ENCODE measurements at places on chromosomes 2 and 18.

DNA sequence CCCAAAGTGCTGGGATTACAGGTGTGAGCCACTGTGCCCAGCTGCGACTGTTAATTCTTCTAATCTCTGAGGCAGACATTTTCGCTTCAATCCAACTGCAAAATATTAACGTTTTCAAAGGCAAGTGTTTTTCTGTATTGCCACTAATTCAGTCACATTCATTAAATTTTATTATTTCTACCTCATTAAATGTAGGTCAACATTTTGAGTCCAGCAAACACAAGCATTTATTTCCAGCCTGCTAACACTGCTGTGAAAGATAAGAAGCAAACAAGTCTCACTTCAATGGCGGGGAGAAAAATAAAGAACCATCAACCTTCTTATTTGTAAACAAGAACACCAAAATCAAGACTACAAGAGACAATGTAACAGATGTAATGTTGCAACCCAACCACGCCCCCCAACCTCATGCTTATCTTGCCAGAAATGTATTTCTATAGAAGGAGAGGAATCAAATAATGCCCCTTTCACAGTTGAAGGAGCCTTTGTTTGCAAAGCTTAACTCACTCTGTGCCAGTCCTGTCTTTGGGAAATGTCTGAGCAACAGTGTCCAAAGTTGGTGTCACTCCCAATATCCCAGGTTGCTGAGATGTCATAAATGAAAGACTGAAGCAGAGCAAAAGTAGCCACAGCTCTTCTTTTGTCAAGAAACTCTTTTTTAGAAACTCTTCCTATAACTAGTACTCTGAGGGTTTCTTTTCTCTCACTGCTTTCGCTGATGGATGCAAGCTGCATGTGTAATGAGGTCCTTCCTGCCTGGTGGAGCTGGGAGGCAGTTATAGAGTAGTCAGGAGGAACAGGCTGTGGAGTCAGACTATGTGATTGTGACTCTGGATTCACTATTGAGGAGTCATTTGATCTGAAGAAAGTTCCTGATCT, 8.6 kb downstream of the DOCK10 start:
- DNase-seq, result no peak

GRCh38 chr18:44701227-44701626, 20.5 kb downstream of the SETBP1 start:
- no peak for DNase-seq

- DNase-seq, result no peak
Observed at GRCh38 chr2:163755366-163755765, 19.6 kb upstream of the FIGN start.

DNA sequence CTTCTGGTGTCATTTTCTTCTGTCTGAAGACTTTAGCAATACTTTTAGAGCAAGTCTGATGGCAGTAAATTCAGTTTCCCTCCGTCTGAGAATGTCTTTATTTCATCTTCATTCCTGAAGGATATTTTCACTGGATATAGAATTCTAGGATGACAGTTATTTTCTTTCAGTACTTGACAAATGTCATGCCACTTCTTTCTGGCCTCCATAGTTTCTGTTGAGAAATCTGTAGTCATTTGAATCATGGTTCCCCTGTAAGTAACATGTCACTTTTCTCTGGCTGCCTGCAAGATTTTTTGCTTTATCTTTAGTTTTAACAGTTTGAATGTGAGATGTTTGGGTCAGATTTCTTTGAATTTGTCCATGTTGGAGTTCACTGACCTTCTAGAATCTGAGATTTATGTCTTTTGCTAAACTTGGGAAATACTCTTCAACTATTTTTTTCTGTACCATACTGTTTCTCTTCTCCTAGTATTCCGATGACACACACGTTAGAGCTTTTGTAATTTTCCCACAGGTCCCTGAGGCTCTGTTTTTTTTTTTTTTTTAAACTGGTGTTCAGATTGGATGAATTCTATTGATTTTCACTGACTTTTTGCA, 30.2 kb downstream of the RMND5A start:
- no peak for DNase-seq

DNA sequence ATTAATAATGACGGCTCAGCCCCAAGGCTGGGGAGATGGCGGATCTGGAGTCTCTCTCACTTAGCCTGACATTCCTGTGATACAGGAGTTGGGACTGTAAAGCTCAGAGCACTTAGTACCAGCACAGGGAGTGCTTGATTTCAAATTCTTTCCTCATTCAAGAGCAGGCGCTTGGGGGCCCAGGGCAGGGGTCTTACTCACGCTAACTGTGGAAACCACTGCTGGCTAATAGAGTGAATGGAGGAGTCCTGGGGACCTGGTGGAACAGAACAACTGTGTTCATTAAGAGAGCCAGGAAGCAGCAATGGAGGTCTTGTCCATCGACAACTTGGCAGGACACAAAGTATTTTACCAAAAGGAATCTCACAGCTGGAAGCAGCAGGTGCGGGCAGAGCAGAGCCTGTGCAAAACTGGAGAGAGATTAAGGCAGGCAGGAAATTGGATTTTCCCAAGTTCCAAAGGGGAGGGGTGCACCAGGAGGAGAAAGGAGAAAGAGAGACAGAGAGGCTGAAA, 358.9 kb downstream of the TNS1 start:
- no peak for DNase-seq

GRCh38 chr2:150467621-150467963, 19.9 kb downstream of the RND3 start:
- DNase-seq, result peak; percentile 22

- DNase-seq, result peak; percentile 60
Observed at GRCh38 chr18:48230467-48231113, 178.6 kb downstream of the ZBTB7C start.

DNA sequence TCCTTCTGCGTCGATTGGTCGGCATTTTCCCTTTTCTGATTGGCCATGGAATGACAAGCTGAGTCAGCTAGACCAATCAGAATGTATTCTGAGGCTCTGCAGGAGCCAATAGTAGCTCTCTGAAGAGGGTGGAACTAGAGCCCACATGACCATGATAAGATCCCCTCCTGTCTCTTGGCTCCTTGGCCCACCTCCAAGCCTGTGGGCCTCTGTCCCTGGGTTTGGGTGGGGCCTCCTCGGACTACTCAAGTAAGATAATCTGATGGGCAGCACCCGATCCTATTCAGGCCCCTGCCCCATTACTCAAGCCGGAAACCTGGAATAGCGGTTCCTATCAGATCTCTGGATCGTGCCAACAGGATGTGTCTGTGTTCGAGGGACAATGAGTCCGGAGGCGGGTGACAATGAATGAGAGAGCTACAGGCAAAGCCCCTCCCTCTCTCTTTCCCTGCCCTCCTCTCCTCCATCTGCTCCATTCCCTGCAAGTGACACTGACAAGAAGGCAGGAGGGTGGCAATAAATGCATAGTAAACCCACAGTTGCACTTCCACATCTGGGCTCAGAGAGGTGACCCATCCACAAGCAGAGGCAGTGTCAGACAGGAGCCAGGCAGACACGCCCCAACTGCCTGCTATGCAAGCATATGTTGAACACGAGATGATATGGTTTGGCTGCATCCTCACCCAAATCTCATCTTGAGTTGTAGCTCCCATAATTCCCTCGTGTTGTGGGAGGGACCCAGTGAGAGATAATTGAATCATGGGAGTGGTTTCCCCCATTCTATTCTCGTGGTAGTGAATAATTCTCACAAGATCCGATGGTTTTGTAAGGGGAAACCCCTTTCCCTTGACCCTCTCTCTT, 114.7 kb downstream of the TNS1 start:
- no peak for DNase-seq

DNA sequence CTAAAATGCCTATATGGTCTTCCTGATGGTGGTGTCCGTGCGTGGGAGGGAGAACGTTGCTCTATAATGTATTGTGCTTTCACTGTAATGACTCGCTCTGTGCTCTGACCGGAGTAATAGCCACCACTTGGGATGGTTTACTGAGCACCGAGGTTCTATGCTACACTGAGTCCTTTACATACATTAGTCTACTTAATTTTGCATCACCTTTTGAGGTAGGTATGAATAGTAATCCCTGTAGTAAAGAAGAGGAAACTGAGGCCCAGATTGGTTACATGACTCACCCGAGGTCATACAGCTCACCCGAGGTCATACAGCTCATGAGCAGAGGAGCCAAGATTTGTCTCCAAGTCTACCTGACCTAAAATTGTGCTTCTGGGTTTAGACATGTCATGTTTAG, 79.5 kb downstream of the ARMC9 start:
- DNase-seq, result no peak

DNA sequence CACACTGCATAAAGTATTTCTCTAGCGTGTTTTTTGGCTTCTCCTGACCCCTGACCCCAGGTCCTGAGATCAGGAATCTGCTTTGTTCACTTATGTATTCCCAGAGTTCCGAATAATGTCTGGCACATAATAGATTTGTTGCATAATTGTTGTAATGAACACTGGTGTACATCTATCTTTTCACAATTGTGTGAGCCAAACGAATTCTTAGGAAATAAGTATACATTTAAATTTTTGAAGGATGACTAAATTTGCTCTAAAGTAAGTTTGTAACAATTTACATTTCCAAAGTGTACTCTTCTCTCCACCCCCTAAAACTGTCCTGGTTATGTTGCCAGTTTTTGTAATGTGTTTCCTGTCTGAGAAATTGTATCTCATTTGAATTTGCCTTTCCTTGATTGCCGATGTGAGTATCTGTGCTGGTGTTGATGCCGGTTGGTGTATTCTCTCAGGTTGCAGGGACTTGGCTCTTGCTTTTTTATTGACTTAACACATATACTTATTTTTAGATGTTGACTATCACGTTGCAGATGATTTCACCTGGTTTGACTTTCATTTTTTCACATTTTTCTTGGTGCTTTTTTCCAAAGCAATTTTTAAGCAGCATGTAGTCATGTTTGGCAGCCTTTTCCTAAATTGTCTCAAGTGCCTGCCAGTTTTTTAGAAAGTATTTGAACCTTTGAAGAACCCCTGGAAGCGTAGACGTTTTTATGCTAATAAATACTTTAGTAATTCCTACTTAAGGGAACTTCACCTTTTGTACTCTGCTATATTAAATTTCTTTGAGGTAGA, 16.1 kb upstream of the FARP2 start:
- DNase-seq, result no peak

DNA sequence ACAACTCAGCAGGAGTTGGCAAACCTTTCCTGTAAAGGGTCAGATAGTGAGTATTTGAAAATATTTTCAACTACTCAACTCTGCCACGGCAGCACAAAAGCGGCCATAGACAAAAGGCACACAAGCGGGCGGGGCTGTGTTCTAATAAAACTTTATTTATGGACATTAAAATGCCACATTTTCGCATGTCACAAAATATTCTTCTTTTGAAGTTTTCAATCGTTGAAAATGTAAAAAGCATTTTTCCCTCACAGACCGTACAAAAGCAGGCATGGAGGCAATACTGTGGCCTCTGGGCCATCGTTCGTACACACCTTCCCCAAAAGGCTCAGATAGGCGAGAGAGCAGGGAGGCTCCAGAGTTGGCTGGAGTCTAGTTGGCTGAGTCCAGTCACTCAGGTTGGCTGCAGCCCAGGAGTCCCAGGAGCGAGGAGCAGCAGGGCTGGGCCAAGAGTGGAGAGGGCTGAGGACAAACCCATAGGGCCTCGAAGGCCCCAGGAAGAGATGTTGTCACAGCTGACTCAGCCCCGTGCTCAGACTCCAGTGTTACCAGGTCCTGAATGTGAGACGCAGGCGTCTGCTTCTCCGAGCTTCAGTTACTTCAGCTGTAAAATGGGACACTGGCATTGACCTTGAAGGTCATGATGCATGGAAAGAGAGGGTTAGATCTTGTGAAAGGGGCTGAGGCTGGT, 42.5 kb downstream of the SDC1 start:
- peak; percentile 79 for DNase-seq

GRCh38 chr18:65422544-65423136, 328.2 kb upstream of the CDH7 start:
- DNase-seq, result no peak

- DNase-seq, result peak; percentile 56
Observed at GRCh38 chr2:205405752-205406151, 276.5 kb upstream of the NRP2 start.

DNA sequence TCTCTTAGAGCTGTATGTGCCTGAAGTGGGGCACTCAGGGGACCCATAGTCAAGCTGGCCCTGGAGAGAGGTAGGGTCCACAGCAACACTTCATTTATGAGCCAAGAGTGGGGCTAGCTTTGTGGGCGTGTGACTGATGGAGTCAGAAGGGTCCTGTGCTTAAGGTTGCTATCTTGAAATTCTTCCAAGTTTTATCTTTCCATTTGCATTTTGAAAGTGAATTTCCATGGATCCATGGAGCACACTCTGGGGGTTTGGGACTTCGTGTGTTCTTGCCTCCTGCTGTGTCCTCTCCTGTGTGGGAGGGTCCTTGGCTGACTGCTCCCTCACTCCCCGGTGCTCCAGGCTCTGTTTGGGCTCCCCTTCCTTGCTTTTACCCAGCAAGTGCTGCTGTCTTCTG, 50.8 kb downstream of the FHOD3 start:
- DNase-seq, result no peak

- no peak for DNase-seq
Observed at GRCh38 chr2:162056796-162057399, 17.1 kb downstream of the DPP4 start.

- DNase-seq, result no peak
Observed at GRCh38 chr2:177295484-177295883, 31.0 kb upstream of the NFE2L2 start.

GRCh38 chr2:30799366-30799765, 7.9 kb downstream of the CAPN13 start:
- no peak for DNase-seq

DNA sequence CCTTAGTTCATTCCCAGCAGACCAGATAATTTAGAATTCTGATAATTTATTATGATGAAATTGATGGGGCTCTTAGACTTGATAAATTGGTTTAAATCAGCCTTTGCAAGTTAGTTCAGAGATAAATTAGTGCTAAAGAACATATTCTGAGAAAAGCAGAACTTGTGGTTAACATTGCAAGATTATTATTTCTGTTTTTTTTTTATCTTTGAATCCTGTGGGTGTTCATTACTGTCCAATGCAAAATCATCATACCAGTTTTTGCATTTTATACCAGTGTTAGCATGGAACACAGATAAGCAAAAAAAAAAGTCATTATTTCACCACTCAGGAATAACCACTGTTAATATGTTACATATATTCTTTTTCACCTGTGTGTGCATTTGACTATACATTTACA, 9.1 kb downstream of the SEPTIN2 start:
- DNase-seq, result no peak

- no peak for DNase-seq
Observed at GRCh38 chr2:239321596-239322415, 79.0 kb downstream of the HDAC4 start.

- no peak for DNase-seq
Observed at GRCh38 chr2:43104763-43105162, 121.6 kb downstream of the ZFP36L2 start.

DNA sequence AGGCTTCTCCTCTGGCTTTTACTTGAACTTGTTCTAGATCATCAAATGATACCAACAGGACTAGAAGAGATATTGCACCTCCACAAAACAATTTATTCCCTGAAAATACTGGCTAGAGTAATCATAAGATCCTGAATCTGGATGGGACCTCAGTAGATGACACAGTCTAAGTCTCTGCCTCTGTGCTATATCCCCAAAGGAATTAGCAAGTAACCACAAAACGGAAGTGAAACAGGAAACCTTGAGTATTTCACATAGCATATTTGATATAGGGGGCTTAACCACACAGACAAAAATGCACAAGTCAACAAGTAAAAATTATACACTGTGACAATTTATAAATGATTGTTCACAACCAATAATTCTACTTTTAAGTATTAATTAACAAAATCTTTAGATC, 456.9 kb upstream of the TNP1 start:
- peak; percentile 49 for DNase-seq

GRCh38 chr2:119009110-119009509, 67.1 kb downstream of the MARCO start:
- DNase-seq, result no peak
